ENCODE measurements at places on chromosomes 7 and 10.

DNA sequence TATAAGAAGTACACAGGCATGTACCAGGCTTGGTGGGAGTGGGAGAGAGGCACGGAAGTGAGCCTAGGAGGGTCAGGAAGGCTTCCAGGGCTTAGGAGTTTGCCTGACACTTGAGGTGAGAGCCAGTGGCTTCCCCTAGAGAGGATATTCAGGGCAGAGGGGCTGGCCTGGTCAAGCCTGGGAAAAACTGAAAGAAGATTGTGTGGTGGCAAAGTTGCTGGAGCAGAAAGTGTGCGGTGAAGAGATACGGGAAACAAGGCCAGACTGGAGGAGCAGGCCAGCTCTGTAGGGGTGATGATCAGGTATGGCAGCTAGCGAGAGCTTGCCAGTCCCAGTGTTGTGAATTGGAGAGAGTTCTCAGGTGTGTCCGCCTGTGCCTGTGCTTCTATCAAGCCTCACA lies 129.9 kb downstream of the CCNY start:
- no peak for DNase-seq

GRCh38 chr7:115113776-115114175 lies 191.9 kb downstream of the MDFIC start:
- DNase-seq, result no peak

- no peak for DNase-seq
These were observed 65.9 kb upstream of the FZD1 start for GRCh38 chr7:91198371-91198770.

DNA sequence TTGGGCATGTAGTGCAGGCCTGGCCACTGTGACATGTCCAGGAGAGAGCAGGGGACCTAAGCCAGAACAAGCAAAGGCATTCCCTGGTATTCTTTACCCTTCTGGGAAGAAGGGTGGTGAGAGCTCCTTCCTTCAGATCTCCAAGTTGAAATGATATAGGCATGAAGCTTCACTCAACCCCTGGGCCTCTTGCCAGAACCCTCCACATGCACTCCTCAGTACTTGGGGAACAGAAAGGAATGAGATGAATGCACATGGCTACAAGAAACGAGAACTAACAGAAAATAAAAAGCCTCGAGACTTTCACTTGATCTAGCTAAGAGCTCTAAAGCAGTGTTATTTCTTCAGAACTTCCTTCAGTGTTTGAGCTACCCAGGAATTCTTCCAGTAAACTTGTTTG lies 262.2 kb downstream of the ETV1 start:
- DNase-seq, result no peak
